Activated T-cell treated with anti-CD3 and anti-CD28 coated beads, Interleukin-2, amount 50 U/mL, for 72 hours (primary cell): ENCODE measurements at places on chromosomes 5 and 9.

- no peaks in the 10 kb centered on the region for H3K36me3 ChIP-seq
- H3K4me3 ChIP-seq: no peak overlapping the region
- DNase-seq: no peak
- H3K27me3 ChIP-seq: peaks cover 12% of the 10 kb centered on the region
- peaks cover 18% of the 10 kb centered on the region for H3K4me1 ChIP-seq
Observed at GRCh38 chr9:16150501-16150900, 597.7 kb downstream of the CCDC171 start.

DNA sequence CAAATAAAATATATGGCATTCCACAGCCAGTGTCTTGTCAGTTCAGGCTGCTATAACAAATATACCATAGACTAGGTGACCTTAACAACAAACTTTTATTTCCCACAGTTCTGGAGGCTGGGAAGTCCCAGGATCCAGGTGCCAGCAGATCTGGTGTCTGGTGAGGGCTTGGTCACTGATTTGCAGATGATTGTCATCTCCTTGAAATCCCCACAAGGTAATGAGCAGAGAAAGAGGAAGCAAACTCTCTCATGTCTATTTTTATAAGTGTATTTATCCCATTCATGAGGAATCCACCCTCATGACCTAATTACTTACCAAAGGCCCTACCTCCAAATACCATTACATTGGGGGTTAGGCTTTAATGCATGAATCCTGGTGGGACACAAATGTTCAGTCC lies 663.2 kb downstream of the TLR4 start:
- H3K27me3 ChIP-seq: no peaks in the 10 kb centered on the region
- H3K27ac ChIP-seq: no peak overlapping the region
- DNase-seq: no peak

GRCh38 chr9:19154135-19154612 lies 26.9 kb upstream of the PLIN2 start:
- no peaks in the 10 kb centered on the region for H3K27me3 ChIP-seq
- DNase-seq: no peak
- no peaks in the 10 kb centered on the region for H3K36me3 ChIP-seq
- H3K4me3 ChIP-seq: peak overlapping the region; percentile 14
- H3K27ac ChIP-seq: no peak overlapping the region
- peaks cover 47% of the 10 kb centered on the region for H3K4me1 ChIP-seq

DNA sequence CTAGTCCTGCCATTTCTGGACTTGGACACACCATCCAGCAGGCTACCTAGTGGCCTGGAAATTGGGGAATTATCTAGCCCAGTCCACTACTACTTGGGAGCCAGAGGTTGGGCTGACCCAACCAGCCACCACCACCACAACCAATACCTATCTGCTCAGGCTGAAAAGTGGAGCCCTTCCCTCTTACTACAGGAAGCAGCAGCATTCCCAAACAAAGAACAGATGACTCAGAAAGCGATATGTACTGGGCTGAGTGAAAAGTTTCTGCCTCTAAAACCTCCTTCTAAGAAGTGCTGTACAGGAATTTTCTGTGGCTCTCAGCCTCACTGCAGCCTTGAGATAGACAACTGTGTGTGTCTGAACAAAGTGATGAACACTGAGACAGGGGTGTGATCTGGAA lies 279.4 kb downstream of the CDH10 start:
- no peak for DNase-seq
- H3K36me3 ChIP-seq: no peaks in the 10 kb centered on the region
- H3K27me3 ChIP-seq: no peaks in the 10 kb centered on the region
- H3K4me3 ChIP-seq: no peak overlapping the region
- no peaks in the 10 kb centered on the region for H3K4me1 ChIP-seq

- no peak overlapping the region for H3K4me3 ChIP-seq
- no peaks in the 10 kb centered on the region for H3K27me3 ChIP-seq
- DNase-seq: no peak
- no peak overlapping the region for H3K27ac ChIP-seq
Observed at GRCh38 chr5:145825751-145826180, 9.4 kb downstream of the PRELID2 start.

DNA sequence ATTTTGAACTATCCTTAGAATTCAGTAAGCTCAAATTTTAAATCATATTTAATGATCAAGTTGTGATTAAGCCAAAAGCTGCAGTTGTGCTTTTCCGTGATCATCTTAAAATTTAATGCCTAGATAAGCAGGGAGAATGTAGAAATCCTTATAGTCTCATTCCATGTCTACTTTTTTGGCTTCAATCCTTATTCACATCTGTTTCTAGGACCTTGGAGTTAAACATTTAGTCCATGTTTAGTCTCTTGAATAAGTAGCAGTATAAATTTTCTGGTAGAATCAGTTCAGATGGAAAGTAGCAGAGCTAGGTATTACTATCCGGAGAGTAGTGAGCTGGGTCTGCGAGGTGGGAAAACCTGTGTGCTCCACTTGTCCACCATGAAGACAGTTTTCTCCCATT lies 59.3 kb upstream of the RIOK2 start:
- H3K27ac ChIP-seq: no peak overlapping the region
- no peak for DNase-seq
- no peaks in the 10 kb centered on the region for H3K4me1 ChIP-seq
- H3K36me3 ChIP-seq: peaks cover 2% of the 10 kb centered on the region
- H3K4me3 ChIP-seq: no peak overlapping the region
- H3K27me3 ChIP-seq: no peaks in the 10 kb centered on the region

GRCh38 chr5:166834246-166834645 lies 1457.2 kb upstream of the WWC1 start:
- no peaks in the 10 kb centered on the region for H3K4me1 ChIP-seq
- no peak overlapping the region for H3K27ac ChIP-seq
- H3K27me3 ChIP-seq: no peaks in the 10 kb centered on the region
- DNase-seq: no peak
- H3K36me3 ChIP-seq: no peaks in the 10 kb centered on the region

DNA sequence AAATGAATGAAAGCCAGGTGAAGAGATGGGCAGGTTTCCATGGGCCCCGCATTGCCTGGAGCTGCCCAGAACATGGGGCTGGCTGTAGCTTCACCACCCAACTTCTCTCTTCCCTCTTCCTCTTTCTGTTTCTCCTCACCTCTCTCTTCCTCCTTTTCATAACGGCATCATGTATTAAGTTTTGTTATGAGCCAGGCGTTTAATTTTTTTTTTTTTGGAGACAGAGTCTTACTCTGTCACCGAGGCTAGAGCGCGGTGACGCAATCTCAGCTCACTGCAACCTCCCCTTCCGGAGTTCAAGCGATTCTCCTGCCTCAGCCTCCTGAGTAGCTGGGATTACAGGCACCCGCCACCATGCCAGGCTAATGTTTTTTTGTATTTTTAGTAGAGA lies 13.0 kb upstream of the SPINK4 start:
- H3K4me3 ChIP-seq: no peak overlapping the region
- H3K4me1 ChIP-seq: peaks cover 11% of the 10 kb centered on the region
- DNase-seq: no peak
- no peak overlapping the region for H3K27ac ChIP-seq
- H3K27me3 ChIP-seq: no peaks in the 10 kb centered on the region
- no peaks in the 10 kb centered on the region for H3K36me3 ChIP-seq

- DNase-seq: no peak
- H3K4me1 ChIP-seq: peaks cover 37% of the 10 kb centered on the region
- H3K27me3 ChIP-seq: peaks cover 42% of the 10 kb centered on the region
- peak overlapping the region; percentile 40 for H3K4me3 ChIP-seq
- H3K27ac ChIP-seq: peak overlapping the region; percentile 31
Observed at GRCh38 chr5:148619484-148619883, 34.8 kb downstream of the HTR4 start.

DNA sequence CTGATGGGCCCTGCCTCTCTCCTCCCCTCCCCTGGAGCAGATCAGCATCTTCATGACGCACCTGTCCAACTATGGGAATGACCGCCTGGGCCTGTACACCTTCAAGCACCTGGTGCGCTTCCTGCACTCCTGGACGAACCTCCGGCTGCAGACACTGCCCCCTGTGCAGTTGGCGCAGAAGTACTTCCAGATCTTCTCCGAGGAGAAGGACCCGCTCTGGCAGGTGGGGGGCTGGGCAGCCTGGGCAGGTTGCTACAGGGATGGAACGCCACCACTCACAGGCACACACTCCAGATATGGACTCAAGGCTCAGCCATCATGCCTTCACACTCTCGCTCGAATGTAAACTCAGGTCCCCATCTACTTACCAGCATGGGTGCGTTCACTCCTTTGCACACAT lies 32.1 kb downstream of the NDST1 start:
- no peak for DNase-seq
- H3K36me3 ChIP-seq: no peaks in the 10 kb centered on the region
- no peak overlapping the region for H3K4me3 ChIP-seq
- no peak overlapping the region for H3K27ac ChIP-seq
- H3K27me3 ChIP-seq: no peaks in the 10 kb centered on the region

DNA sequence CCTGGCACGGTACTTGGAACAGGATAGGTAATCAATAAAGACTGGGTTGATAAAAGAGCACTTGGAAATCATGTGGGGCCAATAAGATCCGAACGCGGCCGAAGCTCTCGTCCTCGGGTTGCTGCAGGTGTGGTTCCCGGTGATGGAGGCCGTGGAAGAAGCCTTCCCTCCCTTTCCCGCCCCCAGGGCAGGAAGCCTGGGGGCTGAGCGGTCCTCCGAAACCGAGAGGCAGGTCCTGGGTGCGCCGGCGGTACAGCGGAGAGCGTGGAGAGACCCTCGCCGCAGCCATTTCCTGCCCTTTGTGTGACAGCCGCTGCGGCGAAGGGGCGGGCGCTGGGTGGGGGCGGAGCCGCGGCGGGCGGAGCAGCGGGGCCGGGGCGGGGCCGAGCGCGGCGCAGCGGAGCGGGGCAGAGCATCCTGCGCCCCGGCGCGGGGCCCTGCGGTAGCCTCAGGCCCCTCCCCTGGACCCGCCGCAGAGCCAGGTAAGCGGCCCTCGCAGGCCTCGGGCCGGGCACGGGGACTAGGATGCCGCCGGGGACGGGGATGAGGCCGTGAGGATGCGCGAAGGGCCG lies at the start of gene CYFIP2:
TSS of gene CYFIP2 (plus strand) at position 410 of the 572 bp plus-strand sequence. CDS start 19,239 bp downstream, outside the sequence.
- H3K27ac ChIP-seq: peak within 1 kb of the TSS; percentile 93
- peaks cover 6% of the 10 kb centered on the region for H3K36me3 ChIP-seq
- DNase-seq: peak; percentile 87
- H3K4me3 ChIP-seq: peak within 1 kb of the TSS; percentile 95
- no peaks in the 10 kb centered on the region for H3K27me3 ChIP-seq

DNA sequence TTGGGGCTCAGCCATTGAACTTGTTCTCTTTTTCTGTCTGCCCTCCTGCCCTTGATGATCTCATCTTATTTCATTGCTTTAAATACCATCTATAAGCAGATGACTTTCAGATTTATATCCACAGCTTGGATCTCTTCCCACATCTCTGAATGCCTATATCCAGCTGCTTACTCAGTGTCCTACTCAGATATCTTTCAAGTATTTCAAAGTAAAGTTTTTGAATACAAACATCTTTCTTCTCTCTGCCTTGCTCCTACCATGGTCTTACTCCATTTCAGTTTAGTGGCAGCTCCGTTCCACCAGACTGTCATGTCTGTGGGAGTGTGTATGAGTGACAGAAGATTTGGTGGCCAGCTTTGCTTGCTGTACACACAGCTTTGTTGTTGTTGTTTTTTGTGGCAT lies 59.7 kb downstream of the ERBIN start:
- no peak overlapping the region for H3K4me3 ChIP-seq
- no peaks in the 10 kb centered on the region for H3K27me3 ChIP-seq
- H3K36me3 ChIP-seq: no peaks in the 10 kb centered on the region
- no peak for DNase-seq

DNA sequence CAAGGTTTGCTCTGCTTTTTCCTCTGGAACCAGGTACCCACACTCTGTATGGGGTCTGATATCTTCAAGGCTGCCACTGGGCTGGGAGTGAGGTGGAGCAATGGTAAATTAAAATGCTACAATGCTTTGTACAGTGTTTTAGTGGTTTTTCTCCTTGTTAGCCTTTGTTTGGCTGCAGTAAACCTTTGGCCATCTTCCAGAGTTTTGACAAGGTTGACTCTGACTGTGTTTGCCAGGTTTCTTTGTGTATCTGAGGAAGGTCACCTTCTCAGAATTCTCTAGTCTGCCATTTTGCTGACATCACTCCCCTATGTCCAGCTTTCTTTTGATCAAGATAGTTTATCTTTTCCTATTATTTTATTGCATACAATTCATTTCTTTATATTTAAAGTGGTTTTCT lies 11.2 kb downstream of the SPATA31D1 start:
- no peaks in the 10 kb centered on the region for H3K4me1 ChIP-seq
- DNase-seq: no peak
- no peak overlapping the region for H3K27ac ChIP-seq
- H3K36me3 ChIP-seq: no peaks in the 10 kb centered on the region
- no peaks in the 10 kb centered on the region for H3K27me3 ChIP-seq

DNA sequence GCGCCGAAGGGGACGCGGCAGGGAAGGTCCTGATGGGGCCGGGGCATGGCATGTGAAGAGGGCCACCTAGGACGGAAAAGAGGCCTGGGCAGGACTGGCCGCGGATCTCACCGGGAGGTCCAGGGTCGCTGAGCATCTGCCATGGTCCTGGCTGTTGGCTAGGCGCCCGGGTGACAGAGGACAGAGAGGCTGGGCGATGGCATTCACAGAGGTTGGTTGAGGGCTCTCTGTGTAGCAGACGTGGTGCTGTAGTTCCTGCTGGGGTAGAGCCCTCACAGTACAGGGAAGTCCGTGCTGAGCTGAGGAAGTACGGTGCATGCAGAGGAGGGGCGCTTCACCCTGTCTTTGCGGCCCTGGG lies 427 bp downstream of the PCYOX1L start:
- H3K4me1 ChIP-seq: peaks cover 70% of the 10 kb centered on the region
- peak overlapping the region; percentile 89 for H3K27ac ChIP-seq
- H3K36me3 ChIP-seq: peaks cover 11% of the 10 kb centered on the region
- H3K27me3 ChIP-seq: no peaks in the 10 kb centered on the region
- no peak for DNase-seq

DNA sequence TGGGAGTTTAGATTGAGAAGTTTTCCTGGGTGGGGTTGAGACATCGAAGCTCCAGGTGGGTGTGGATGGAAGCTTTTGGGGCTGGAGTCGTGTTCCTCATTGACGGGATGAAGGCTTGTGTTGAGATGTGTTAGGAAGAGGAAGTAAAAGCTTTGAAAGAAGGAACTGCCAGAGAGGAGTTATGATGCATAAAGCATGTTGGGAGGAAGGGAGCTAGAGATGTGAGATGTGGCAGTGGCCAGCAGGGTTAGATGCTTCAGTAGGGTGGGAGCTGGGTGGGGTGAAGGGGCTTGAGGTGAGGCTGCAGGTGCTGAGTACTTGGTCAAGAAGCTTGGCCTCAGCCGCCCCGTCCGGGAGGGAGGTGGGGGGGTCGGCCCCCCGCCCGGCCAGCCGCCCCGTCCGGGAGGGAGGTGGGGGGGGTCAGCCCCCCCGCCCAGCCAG lies 56.7 kb downstream of the HSPA4 start:
- DNase-seq: no peak
- no peaks in the 10 kb centered on the region for H3K27me3 ChIP-seq
- peak overlapping the region; percentile 27 for H3K27ac ChIP-seq
- H3K4me3 ChIP-seq: no peak overlapping the region

DNA sequence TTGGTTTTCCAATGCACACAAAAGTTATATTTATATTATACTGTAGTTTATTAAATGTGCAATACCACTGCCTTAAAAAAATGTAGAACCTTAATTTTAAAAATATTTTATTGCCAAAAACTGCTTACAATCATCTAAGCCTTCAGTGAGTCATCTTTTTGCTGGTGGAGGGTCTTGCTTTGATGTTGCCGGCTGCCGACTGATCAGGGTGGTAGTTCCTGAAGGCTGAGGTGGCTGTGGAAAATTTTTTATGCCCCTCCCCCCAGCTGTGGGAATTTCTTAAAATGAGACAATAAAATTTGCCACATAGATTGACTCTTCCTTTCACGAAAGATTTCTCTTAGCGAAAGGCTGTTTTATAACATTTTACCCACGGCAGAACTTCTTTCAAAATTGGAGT lies 75.9 kb upstream of the SLC25A51 start:
- H3K4me3 ChIP-seq: no peak overlapping the region
- no peak for DNase-seq
- H3K4me1 ChIP-seq: no peaks in the 10 kb centered on the region
- no peaks in the 10 kb centered on the region for H3K36me3 ChIP-seq
- no peaks in the 10 kb centered on the region for H3K27me3 ChIP-seq

GRCh38 chr9:18141681-18142080 lies 332.3 kb upstream of the ADAMTSL1 start:
- H3K27ac ChIP-seq: no peak overlapping the region
- H3K4me1 ChIP-seq: no peaks in the 10 kb centered on the region
- DNase-seq: no peak
